ENCODE measurements at places on chromosomes 3 and 15.

- DNase-seq = no peak
These were observed 180.4 kb downstream of the UACA start for GRCh38 chr15:70583006-70583405.

GRCh38 chr3:188470508-188471130, 316.7 kb downstream of the LPP start:
- DNase-seq = no peak

DNA sequence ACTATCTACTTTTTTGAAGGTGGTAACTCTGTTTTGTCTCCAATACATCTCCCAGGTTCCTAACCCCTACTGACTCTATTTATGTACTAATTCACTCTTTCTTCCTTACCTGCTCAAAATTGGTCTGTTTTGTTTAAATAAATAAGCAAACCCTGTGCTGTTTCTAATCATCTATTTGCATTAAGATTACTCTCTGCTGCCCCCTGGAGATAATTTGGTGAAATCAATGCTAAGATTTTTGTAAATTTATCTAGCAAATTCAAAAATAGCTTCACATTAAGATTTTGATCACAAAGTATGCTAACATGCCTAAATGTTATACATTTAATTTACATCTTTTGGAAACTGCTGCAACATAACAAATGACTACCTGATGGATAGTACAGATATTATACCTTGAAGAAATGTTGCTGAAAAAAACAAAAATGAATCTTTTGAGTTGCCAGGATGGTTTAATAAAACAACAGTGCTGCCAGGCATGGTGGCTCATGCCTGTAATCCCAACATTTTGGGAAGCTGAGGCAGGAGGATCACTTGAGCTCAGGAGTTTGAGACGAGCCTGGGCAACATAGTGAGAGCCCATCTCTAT, 4.4 kb upstream of the CD200R1 start:
- peak; percentile 9 for DNase-seq

DNA sequence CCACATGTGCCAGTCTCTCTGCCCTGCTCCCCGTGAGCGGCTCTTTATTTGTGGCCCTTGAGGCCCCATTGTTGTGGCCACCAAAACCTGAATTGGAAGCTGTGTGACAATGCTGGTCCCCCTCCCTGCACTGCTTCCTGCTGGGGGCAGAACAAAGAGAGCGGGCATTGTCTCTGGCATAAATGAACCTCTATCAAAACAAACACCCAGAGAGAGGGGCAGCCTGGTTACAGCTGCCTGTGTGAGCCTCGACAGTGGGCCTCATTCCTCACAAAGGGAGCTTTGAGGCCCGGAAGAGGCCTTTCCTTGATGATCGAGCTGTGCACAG, 152.9 kb downstream of the IGF1R start:
- no peak for DNase-seq

DNA sequence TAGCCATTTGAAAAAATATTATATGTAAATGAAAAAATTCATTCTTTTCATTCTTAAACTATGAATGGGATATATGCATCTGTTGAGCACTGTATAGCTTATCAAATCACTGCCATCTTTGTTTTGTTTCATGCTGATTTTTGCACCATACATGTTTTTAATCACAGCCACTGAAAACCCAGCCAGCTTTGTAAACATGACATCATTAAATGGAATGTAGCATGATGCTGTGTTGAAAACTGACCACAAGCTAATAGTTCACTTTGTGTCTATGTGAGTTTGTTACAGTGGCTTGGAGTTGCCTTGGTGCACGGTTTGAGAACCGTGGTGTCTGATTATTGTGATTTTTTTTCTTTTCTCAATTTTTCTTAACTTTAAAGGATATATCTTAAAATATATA, 75.7 kb downstream of the GMPS start:
- peak; percentile 56 for DNase-seq

- peak; percentile 95 for DNase-seq
These were observed 333.0 kb upstream of the SEMA6D start for GRCh38 chr15:47384341-47384740.

DNA sequence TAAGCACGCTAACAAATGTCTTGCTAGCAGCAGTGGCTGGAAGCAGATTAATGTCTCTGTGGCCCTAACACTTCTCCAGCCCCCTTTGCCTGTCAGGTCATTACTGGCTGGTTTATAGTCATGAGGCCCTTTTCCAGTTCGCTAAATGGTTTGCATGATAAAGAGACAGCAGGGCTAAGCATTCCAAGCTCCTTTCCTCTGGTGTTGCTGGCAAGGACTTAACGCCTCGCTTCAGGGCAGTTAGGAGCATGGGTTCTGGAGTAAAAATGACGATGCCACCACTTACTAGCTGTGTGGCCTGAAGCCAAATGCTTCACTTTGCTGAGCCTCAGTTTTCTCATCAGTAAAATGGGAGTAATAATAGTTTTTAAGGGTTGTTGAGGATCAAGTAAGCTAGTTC, 185.9 kb downstream of the MEGF11 start:
- no peak for DNase-seq

DNA sequence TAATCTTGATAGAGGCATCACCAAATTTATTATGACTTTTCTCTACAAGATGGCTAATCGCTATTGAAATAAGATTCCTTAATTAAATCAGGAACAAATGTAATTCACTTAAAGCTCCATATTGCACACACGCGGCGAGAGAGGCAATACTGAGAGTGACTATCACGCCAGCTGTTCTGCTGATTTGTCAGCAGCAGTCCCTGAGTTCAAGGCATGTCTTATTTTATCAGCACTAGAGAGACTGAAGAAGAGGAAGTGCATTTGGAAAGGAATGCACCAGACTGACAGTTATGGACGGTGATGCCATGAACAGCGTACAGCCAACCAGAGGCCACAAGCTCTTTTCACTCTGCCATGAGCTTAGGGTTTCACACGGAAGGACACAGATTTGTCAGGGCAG, 83.6 kb upstream of the SLCO3A1 start:
- DNase-seq = no peak

DNA sequence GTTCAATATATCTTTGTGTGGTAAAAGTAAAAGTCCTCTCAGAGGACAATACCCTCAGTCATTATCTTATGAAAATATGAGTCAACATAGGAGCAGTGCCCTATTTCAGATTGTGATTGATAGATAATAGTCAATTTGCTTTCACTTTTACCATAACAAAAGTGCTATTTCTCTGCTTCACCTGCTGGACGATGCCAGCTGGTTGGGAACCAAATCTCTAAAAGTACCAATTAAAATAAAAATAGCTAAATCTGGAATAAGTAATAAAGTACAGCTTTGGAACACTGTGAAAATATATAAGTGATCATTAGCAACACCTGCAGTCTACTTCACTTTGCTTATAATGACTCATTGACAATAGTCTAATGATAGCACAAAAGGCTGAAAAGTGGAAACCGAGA, 390.3 kb upstream of the AGTR1 start:
- DNase-seq = no peak

All from fibroblast of the conjunctiva (primary cell).